ENCODE measurements at places on chromosomes 11 and 22.

DNA sequence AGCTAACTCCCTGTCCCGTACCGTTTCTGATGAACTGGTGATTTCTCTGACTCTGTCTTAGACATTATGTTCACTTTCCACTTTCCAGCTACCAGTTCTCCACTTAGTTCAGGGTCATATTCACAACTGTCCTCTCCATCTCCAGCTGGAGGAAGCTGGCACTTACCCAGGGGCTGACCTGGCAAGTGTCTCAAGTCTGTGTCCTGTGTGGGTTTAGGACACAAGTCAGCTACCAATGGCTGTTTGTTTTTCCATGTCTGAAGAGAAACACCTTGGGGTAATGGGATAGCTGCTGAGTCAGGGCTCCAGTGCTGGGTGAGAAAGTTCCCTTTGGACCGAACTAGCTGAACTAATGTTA lies 134.4 kb downstream of the CSNK2A3 start:
- no peak for DNase-seq

DNA sequence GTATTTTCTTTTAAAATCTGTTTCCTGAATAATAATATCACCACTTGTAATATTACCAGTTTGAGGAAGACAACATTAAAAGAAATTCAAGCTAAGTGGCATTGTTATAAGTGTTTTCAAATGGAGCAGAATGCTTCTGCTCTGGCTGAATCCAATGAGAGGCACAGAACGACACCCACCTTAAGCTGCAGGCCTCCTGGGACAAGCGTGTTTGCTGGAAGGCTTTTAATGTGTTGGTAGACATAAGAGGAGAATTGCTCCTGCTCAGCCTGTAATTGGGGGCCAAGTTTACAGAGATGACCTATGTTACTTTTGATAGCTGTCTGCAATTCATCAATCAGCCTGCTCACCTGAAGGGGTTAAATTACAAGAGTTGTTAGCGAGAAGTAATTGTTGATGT lies 242.2 kb downstream of the DCDC1 start:
- no peak for DNase-seq

GRCh38 chr11:72808331-72808798 lies 5.8 kb upstream of the ATG16L2 start:
- no peak for DNase-seq

GRCh38 chr22:36940676-36941075 lies 27.2 kb downstream of the CSF2RB start:
- no peak for DNase-seq

DNA sequence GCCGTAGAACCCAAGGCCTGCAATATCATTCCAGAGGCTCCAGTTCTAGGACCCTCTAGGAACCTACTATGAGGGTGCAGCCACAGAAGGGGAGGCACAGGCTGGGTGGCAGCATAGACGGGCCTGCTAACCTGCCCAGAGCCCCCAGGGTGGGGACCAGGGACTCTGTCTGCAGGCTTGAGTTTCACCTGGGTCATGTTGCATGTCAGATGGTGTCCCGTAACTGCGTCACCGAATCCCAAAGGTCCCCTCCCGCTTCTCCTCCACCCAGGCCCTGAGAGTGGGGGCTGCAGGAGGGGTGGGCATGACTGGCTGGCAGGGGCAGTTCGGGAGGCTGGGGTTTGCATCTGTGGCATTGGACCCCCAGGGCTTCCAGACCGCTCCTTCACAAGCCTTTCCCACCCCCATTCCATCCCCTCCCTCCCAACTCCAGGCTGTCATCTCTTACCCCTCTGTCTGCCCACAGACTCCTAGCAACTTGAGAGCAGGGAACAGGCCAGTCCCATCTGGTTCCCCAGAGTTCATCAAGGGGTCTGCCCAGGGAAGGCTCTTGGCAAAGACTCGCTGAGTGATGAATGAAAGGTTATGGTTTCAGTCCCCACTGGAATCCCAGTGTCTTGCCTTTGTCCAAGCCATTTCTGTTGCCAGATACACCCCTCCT lies 16.3 kb downstream of the MYO7A start:
- DNase-seq = no peak

DNA sequence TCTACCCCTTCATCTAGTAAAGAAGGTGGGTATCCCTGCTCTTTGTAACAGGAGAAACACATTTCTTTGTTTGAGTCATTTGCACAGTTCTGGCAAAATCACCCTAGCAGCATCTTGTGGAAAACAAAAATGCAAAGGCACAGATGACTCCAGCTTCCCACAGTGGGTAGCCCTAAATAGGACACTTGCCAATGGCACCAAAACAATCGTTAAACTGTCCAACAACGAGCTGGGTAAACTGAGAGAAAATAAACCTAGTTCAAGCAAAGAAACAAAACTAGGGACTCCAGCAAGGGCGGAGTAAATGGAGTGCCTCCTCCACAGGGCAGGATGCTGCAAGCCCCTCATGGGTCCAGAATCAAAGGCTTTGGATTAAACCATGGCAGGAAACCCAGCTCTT lies 239.5 kb downstream of the NTM start:
- DNase-seq = no peak

- no peak for DNase-seq
Measured at GRCh38 chr22:20251491-20251890, 16.6 kb downstream of the RTN4R start.

- DNase-seq = no peak
Measured at GRCh38 chr11:117419482-117420142, 92.0 kb downstream of the CEP164 start.

DNA sequence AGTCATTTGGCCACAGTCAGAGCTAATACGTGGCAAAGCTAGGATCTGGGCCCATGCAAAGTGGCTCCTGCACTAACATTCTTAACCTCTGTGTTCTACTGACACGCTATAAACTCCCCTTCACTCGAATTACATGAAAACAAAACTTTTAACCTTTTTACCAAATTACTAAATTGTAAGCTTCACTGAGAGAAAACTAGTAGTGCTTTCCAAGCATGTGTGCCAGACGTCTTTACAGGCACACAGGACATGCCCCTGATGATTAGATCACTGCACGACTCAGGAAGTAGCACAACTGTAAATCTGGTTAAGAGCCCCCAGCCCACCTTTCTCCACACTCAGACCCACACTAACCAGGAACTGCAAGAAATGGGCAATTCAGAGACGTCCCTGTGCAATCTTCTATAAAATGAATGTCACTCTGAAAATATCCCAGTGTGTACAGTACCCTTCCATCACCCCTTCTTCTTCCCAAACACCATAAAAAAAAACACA lies 16.1 kb downstream of the PHF21A start:
- no peak for DNase-seq

- DNase-seq = no peak
Measured at GRCh38 chr11:82909015-82909640, 7.6 kb downstream of the DDIAS start.

DNA sequence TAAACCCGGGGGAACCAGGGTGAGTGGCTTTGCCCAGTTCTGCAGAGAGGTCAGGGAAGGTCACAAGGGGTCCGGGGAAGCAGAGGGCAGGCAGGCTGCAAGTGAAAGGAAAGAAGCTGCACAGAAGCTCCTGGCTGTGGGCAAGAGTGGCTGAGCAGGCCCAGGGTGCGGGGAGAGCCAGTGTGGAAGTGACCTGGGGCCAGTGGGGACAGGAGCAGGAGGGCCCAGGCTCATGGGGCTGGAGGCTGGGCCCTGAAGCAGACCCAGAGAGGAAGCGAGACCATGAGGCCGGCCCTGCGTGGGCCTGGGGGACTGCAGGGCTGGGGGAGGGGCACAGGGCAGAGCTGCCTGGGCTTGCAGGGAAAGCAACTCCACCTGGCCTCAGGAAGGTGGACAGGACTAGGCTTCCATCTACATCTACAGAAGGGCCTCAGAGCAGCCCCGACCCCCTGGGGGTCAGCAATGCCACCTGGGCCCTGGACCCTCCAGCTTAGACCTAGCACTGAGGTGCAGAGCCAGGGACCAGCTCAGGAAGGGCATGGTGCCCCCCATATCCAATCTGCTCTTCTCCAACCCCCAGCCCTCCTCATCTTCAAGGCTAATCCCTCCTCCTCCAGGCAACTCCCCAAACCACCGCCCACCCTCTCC lies 11.6 kb downstream of the IGF2 start:
- DNase-seq = no peak

GRCh38 chr22:24186892-24187670 lies 5.8 kb downstream of the SUSD2 start:
- no peak for DNase-seq

DNA sequence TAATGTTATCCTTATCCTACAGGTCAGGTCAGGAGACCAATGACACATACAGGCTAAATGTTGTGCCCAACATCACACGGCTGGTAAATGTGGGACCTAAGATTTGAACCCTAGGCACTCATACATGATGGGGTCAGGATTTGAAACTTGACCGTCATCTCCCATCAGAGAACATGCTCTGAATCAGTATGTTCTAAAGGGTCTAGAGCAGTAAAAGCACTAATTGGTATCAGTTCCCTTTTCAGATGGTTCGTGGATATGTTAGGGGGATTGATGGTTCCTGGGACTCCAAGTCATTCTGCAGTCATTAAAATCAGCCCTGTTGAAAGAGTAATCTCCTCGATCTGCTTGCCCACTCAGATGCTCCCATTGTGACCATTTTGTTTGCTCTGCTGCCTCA lies 65.5 kb downstream of the BMAL1 start:
- DNase-seq = no peak

DNA sequence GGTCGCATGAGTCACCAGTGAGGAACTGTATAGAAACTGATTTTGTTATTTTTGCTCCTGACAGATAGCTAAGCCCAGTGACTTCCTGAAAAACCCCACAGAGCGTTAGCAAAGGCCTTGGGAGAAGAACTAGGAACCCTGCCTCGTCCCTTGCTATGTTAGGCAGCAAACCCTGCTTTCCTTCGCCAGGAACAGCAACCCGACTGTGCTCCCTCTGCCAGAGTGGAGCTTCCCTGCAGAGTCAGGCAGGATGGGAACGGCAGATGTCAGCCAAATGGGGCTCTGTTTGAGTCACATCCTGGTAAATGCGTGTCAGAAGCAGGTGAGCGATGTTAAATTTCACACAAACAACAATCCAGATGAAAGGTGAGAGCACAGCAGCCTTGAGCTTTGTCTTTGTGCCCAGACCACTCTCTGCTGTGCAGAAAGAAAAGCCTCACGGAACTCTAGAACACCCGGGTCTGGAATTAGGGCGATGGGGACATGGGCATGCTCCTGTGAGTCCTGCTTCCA lies 186.6 kb downstream of the ADAMTS15 start:
- DNase-seq = no peak

DNA sequence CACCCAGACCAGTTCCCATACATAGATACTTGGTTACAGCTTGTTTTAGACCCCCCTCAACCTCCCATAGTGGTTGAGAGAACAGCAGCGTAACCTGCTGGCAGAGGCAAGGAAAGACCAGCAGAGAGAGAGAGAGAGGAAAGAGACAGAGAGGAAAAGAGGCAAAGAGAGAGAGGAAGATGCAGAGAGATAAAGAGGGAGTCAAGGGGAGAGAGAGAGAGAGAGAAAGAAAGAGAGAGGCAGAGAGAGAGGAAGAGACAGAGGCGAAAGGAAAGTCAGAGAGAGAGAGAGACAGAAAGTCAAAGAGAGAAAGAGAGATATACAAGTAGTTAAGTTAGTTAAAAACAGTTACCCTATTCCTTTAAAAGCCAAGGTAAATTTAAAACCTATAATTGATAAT lies 52.5 kb downstream of the NEU3 start:
- no peak for DNase-seq

GRCh38 chr11:134468081-134468668 lies 56.1 kb upstream of the B3GAT1 start:
- DNase-seq = no peak

DNA sequence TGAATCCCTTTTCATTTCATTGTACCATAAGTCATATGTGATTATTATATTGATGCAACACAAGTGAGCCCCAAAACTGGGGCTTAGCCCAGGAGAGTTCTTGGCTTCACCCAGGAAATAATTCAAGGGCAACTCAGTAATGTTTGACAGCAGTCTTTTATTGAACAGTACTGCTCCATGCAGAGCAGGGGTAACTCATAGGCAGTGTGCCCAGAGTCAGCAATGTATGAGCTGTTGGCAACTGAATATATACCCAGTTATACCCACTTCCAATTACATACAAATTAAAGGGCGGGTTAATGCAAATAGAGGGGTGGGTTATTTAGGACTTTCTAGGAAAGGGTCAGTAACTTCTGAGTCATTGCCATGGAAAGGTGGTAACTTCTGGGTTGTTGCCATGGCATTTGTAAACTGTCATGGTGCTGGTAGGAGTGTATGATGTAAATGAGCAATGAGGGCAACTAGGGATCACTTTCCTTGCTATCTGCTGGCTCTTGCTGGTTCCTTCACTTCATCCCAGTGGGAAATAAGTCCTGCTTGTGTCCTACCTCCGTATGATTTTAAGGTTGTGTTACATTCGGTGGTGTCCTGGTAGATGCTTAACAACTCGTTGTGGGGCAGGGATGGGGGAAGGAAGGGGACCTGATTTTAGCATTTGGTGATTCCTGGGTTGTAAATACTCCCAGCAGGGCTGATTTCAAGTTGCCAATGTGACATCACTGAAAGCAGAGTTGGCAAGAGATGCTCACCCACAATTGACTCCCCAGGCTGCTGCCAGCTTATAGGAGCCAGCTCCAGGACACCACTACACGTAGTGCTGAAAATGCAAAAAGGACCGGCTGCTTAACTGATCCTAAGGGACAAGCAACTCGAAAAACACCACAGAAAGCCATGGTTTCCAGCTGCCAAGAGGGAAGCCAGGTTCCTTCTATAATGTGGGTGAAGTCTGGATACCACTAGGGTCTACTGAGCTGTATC lies 70.1 kb downstream of the SYT9 start:
- no peak for DNase-seq

DNA sequence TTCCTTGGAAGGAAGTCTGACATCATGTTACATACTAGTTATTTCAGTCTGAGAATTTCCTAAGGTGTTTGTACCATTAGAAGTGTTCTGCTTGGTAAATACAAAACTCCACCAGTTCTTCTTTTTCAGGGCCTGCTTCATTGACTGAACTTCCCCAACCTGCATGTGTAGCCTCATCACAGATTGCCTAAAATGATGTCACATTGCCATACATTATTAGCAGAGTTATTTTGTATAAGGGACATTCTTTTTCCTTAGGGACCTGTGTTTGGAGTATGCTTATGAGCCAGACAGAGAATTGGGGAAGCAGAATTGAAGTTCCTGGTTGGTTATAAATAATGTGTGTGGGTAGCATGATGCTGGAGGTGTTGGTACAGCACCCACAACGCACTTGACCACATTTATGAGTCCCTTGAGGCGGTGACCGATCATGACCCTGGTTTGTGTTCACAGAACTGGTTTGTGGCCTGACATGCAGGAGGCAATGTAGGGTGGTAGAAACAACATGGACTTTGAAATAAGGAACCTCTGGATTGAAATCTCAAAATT lies 16.4 kb upstream of the MMP7 start:
- DNase-seq = no peak

GRCh38 chr11:8247312-8247711 lies 16.4 kb downstream of the LMO1 start:
- no peak for DNase-seq

GRCh38 chr11:66076561-66076960 lies 6.5 kb downstream of the PACS1 start:
- no peak for DNase-seq

- DNase-seq = no peak
Measured at GRCh38 chr11:33377412-33378370, 120.5 kb downstream of the HIPK3 start.

- DNase-seq = no peak
Measured at GRCh38 chr11:118224511-118225188, at the start of gene JAML. JAML (minus strand) TSS chr11:118225011; CDS start chr11:118214866, 10,145 bp downstream.
